ENCODE measurements at places on chromosomes 2 and 18.

DNA sequence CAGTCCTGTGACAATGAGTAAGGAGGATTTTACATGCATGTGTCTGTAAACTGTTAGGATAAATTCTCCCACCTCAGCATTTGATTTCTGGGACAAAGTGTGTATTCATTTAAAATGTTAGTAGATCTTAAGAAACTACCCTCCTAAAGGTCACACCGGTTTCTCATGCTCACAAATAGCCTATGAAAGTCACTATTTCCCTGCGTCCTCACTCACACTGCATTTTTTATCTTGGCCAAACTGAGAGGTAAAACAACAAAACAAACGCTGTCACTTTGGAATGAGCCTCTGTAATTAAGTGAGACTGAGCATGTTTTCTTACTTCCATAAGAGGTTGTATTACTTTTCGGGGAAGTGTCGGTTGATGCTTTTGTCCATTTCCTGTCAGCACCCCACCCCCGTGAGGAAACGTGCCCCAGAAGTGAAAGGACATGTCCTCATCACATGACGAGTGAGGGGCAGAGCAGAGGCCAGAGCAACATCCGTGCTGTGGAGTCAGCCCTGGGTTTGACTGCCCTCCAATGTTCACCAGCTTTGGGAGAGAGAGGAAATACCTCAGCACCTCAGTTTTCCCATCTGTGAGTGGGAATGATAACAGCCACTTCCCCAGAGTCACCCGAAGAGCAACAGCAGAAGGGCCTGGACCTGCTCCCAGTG is 3.1 kb downstream of the GYPC start:
- DNase-seq = no peak

DNA sequence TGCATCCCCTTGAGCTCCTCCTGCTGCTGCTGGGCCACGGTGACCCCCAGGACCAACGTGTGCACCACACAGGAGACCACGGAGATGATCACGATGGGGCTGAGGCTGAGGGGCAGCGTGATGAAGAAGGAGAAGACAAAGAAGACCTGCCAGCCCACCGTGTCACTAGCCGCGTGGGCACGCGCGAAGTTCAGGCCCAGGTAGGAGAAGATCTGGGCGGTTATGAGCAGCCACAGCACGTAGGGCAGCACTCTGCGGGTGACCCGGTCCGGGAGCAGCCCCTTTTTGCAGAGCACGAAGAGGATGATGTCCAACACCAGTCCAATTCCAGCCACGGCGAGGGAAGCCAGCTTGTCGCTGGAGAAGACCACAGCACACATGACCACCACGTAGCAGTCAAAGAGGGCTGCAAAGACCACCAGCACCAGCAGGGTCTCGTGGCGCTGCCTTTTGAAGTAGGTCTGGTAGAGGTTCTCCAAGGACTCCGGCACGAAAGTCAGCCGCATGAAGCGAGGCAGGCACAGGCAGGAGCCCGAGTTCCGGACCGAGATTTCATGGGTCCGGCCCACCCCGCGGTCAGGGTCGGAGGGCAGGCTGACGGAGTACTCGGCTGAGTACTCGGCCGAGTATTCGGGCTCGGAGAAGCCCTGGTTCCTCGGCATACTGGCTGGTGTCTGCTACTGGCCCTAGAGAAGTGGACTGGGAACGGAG is 1.6 kb downstream of the ADCY3 start:
- DNase-seq = no peak

DNA sequence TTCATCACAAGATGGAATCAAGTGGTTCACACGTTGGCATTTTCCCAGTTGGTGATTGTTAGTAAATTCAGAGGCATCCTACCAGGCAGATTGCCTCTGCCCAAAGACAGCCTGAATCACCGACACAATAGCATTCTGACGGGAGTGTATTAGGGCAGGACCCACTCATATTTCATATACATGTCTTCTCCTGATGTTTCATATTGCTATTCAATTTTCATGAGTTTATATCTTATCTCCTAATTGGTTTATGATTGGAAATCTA is 14.5 kb upstream of the BMP10 start:
- DNase-seq = no peak

DNA sequence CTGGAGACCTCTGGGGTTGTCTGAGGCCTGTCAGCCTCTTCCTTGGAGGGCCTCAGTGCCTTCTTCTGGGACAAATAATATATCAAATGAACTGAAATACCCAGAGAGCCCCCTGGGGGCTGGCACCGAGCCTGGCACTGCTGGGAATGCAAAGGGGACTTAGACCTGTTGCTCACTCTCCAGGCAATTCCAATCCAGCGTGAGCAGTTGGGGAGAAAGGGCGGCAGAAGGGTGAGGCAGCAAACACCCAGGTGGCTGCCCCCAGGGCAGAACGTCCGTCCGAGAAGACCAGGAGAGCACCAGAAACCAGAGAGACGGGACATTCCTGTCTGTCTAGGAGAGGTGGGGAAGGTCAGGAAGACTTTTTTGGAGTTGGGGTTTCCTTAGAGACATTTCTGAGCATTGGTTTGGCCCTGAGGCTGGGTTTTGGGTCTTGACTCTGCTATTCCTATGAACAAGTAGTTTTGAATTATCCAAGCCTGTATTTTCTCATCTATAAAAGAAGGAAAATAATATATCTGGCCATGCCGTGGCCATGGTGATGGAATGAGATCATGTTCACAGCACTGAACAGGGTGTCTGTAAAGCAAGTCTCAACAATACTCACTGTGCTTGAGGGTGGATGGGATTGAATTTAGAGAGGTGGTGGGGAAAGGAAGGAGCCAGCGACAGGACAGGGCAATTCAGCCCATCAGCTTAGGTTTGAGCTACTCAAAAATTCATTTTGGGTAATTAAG is 44.3 kb upstream of the ZBTB7C start:
- no peak for DNase-seq

GRCh38 chr2:174023591-174024523 is 58.7 kb upstream of the SP3 start:
- DNase-seq = peak; percentile 52

DNA sequence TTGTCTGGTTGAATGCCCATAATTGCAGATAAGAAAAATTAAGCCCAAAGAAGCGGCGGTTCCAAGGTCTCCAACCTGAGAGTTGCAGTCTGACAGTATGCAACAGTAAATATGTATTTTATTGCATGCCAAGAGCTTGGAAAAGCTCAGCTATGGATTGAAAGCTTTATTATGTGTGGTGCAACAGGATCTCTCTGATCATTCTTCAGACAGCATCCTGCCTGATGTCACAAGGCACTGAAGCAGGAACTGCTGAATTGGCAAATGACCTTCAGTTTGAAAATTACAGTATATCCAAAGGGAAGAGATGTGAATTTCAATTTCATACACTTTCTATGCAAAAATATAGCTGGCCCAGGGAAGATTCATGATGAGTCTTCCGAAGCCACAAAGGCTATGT is 42.5 kb downstream of the DOCK10 start:
- no peak for DNase-seq

GRCh38 chr2:8536686-8537561 is 144.9 kb upstream of the ID2 start:
- no peak for DNase-seq

- no peak for DNase-seq
These were observed 62.1 kb downstream of the DPP4 start for GRCh38 chr2:162011706-162012564.

GRCh38 chr18:55584201-55584600 is 3.8 kb downstream of the TCF4 start:
- no peak for DNase-seq

- peak; percentile 9 for DNase-seq
These were observed 45.4 kb downstream of the SLC40A1 start for GRCh38 chr2:189534854-189535832.

DNA sequence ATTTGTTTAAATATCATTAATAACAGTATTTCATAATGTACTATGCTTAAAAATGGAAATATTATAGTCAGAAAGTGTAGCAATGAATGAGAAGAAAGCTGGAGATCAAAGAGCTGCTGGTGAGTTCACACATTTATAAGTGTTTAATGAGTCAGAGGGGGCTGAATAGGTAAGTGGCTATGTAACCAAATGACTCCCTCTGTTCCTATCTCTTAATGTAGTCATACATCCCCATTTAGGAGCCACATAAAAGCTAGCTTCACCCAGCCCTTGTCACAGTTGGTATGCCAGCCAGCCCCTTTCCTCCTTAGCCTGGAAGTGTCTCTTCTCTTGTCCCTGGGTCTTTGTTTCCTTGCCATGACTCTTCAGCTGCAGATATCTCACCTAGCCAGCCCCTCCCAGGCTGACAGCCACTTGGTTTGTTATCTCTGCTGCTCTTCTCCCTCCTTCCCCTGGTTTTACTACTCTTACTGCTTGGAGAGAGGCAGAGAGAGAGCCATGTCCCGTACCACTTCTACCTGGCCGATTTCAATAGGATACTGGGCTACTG is 438.6 kb upstream of the HNMT start:
- DNase-seq = peak; percentile 29

DNA sequence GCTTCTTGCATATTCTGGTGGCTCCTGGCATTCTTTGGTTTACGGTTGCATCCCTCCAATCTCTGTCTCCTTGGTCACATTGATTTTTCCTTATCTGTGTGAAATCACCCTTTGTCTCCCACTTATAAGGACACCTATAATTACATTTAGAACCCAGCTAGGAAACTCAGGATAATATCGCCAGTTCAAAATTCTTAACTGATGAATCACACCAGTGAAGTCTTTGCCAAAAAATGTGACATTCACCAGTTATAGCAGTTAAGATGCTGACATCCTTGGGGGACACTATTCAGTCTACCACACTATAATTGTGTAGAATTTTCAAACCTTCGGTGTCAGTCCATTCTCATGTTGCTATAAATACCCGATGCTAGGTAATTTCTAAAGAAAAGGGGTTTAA is 320.2 kb downstream of the TMX3 start:
- peak; percentile 33 for DNase-seq

- DNase-seq = no peak
These were observed 264.0 kb downstream of the CNTNAP5 start for GRCh38 chr2:124289060-124289459.

- no peak for DNase-seq
These were observed 166.7 kb downstream of the TCF4 start for GRCh38 chr18:55421308-55421614.

DNA sequence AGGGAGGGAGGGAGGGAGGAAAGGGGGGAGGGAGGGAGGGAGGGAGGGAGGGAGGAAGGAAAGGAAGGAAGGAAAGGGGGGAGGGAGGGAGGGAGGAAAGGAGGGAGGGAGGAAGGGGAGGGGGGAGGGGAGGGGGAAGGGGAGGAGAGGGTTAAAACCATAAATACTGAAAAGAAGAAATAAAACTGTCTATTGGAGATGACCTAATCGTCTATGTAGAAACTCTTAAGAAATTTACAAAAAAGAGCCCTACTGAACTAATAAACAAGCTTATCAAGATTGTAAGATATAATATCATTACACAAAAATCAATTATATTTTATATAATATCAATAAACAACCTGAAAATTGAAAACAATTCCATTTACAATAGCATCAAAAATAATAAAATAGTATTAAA is 32.3 kb upstream of the CTDP1 start:
- DNase-seq = no peak

DNA sequence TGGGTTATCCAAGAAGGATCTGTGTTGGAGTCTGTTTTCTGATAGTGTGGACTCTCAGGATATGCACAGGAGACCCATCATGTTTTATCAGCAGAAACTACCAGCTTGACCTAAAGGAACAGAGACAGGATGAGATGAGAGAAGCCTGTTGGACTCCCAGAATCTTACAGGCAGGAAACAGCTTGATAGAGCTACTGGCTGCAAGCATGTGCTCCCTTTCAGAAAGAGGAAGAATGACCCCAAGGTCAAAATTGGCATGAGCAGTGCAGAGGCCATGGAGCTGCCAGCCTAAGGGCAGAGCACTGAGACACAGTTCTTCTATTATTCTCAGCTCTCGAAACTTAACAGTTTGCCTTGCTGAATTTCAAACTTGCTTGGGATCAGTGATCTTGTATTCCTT is 135.2 kb upstream of the NFATC1 start:
- DNase-seq = no peak

- DNase-seq = no peak
These were observed 48.1 kb upstream of the CTIF start for GRCh38 chr18:48490641-48491293.

- no peak for DNase-seq
These were observed 12.6 kb downstream of the THNSL2 start for GRCh38 chr2:88182721-88183120.

DNA sequence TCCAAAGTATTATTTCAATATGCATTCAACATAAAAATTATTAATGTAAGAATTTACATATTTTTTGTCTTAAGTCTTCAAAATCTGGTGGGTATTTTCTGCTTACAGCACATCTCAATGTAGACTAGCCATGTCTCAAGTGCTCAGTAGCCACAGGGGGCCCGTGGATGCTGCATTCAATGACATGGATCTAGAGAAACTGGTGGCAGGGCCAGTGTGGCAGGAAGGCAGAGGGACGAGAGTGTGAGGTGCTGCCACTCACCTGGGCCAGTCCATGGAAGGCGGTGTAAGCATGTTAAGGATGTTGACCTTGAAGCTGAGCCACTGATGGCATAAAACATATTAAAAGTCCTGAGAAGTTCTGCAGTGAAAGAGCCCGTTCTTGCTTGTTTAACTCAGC is 6.2 kb upstream of the LIPG start:
- no peak for DNase-seq

GRCh38 chr2:8551622-8552074 is 130.2 kb upstream of the ID2 start:
- DNase-seq = no peak
